ENCODE measurements at places on chromosomes 3 and 15.

DNA sequence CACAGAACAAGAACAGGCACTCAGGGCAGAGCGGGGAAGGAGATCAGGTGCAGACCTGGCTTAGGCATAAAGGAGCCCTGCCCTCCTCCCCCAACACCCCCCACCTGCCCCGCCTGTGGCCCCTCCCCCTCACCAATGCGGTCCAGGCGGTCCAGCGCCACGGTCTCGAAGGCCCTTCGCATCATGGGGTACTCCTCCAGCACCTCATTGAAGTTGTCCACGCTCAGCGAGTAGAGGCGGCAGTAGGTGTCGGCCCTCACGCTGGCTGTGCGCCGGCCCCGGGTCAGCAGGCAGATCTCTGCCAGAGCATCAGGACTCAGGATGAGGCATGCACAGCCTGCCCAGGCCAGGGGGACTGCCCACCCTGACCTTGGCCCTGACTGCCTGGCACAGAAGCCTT lies 44.8 kb downstream of the HCN4 start:
- no peak for DNase-seq

DNA sequence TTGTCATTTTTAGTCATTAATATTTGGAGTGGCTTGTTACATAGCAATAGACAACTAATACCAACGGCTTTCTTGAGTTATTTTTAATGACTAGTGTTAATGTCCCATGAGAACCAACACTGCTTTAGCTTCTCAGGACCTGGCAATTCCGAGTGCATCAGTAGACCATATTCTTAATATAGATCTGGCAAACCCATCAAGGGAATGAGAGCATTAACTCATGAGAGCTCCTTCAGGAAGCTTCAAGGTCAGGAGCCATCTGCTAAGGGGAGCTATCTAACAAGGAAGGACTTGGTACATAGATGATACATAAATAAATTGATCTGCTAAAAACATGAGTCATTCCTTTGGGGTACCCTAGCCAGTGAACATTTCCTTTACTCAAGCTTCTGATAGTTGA lies 122.6 kb upstream of the EPHA3 start:
- DNase-seq, result no peak

GRCh38 chr3:13794322-13794721 lies 85.5 kb downstream of the WNT7A start:
- no peak for DNase-seq

- DNase-seq, result no peak
Observed at GRCh38 chr3:12681089-12681942, 17.4 kb upstream of the RAF1 start.

GRCh38 chr3:16513141-16514020 lies at the start of gene RFTN1:
TSS of gene RFTN1 (minus strand) at chr3:16513699. CDS start at chr3:16493869, 19,830 bp downstream.
- DNase-seq, result peak; percentile 63

DNA sequence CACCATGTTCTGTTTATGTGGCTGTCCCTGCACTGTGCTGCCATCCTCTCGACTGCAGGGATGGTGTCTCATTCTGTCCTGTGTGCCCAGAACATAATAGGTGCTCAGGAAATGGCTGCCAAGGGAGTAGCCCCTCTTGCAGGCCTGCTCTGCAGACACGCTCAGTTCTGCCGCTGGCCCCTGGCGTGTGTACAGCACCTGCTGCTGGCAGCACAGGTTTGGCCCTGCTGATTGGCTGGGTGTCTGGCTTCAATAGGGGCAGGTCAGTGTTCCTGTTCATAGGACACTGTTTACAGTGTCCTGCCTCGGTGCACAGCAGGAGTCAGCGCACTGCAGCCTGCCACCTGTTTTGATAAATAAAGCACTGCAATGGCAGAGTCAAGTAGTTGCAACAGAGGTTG lies 146.9 kb downstream of the DNAJB8 start:
- no peak for DNase-seq

GRCh38 chr3:54964081-54964480 lies 36.2 kb upstream of the LRTM1 start:
- DNase-seq, result no peak
